ENCODE measurements at places on chromosomes 1 and 21.

DNA sequence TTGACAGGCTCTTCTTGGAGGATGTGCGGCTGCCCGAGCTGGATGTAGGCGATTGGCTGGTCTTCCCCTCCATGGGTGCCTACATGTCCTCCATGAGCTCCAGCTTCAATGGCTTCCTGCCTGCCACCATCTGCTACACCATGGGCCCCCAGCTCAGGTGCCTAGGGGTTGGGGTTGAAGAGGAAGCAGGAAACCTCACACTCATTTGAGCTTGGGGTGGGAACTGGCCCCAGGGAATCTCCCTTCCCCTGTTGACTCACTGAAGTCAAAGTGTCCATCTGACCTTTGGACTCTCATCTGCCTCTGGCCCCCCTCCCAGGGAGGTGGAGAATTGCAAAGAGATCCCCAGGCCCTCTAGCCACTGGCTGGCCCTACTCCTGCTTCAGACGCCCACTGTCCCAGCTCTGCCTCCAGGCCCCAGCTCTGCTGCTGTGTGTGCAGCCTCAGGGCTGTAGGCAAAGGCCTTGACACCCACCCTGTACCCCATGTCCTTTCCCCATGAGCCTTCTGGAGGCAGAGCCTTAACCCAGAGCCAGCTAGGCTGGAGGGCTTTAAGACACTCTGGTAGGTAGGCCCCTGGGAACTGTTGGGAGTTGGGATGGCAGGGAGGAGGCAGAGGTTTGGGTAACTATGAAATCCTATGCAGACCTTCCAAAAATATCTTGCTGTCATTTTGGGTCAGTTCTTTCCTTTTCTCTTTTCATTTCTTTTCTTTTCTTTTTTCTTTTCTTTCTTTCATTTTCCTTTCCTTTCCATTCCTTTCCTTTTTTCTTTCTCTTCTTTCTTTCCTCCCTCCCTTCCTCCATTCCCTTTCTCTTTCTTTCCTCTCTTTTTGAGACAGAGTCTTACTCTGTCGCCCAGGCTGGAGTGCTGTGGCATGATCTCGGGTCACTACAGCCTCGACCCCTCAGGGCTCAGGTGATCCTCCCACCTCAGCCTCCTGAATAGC, 66.9 kb upstream of the TINAGL1 start:
- no peak for DNase-seq

DNA sequence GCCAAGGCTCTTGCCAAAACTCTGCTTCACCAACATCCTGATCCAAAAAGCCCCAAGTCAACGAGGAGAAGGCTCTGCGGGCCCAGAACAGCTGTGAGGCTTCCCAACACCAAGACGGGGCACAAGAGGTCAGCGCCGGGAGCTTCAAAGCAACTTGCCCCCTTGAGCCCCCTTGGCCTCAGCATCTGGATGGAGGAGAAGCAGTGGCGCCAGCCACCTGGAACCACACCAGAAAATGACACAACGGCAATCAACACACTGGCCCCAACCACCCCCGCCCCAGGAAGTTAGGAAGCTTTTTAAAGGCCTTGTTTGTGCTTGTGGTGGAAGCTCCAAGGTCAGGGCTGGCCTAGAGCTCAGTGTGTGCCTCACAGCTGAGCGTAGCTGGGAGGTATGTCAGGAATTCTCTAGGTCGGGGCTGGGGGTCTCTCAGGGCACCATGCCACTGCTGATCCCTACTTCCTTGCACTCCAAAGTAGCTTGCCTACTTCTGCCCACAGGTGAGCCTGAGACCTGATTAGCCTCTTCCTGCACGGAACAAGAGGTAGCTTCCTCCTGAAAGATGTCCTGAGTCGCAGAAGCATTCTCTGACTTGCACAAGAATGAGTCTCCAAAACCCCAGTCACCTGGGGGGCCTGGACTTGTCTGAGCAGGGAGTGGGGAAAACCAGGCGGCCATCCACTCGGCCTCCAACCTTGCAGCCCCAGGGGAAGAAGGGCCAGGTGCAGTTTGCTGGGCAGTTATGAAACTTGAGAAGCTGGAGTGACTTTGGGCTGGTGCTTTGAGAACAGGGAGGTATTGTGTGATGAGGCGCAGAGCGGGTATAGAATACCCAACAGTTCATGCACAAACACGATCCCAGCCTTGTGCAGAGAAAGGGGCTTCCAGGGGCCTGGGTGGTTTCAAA, 9.7 kb upstream of the SRP9 start:
- no peak for DNase-seq

DNA sequence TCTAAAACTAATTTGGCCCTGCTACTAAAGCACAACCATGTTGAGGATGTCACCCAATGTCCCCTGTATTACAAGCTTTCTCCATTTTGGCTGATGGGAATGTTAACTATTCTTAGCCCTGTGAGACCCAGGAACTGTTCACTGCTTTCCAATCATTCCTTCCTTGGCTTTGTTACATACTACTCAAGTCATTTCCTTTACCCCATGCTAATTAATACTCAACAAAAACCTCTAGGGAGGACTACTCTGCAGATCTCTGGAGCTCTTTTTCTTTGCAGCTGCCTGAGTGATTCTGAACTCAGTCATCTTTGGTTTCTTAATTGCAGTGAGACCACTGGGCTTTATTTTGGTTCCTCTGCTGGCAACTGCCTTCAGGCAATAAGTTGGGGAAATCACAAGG, 23.3 kb upstream of the RPE65 start:
- DNase-seq: no peak

DNA sequence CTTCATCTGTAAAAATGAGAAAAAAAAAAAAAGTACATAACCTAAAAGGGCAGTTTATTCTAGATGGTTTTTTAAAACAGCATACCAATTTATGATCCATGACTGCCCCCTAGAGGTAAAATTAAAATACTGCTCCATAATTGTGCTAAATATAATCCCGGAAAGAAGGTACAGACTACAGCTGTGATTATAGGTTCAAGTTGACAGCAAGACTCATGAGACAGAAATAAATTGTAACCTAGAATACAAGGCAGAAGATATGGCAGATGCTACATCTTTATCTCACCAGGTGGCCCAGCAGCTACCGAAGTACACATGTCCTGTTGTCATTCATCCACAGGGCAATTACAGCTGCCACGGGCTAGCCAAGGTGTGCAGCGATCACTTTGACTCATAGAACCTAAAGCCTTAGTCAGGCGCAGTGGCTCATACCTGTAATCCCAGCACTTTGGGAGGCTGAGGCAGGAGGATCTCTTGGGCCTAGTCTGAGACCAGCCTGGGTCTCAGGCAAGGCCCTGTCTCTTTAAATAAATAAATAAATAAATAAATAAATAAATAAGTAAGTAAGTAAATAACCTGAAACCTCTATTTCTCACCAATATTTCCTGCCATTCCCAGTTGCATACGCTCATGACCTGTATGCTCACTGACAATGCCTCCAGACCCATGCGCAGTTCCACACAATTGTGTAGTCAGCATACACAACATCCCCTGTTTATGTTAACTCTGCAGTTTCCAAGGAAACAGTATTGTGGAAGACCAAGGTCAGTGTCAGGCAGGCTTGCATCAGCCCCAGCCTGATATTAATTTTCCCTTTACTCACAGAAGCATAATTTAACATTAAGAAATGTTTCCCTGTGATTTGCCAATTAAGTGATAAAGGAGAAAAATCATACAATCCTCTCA, 18.3 kb upstream of the PPIE start:
- no peak for DNase-seq

- DNase-seq: no peak
Measured at GRCh38 chr1:219626865-219627264, 14.0 kb upstream of the ZC3H11B start.

DNA sequence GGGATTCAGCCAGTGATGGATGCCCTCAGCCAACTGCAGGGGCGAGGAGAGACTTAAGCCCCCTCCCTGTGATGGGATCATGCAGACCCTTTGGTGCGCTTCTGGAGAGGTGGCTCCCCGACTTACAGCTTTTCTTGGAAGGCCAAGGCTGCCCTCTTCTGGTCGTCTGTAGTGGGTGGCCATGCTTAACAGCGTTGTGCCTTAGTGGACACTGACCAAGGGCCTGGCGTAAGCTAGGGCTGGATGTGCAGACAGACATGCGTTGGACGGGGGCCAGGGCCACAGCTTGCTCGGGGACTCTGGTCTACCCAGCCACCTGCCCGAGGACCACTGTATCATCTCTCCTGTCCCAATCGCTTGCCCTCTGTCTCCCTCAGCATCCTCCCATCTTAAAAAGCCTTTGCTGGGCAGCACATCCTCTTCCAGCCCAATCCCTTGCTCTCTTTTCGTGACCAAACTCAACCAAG, 5.5 kb downstream of the AZIN2 start:
- peak; percentile 98 for DNase-seq

DNA sequence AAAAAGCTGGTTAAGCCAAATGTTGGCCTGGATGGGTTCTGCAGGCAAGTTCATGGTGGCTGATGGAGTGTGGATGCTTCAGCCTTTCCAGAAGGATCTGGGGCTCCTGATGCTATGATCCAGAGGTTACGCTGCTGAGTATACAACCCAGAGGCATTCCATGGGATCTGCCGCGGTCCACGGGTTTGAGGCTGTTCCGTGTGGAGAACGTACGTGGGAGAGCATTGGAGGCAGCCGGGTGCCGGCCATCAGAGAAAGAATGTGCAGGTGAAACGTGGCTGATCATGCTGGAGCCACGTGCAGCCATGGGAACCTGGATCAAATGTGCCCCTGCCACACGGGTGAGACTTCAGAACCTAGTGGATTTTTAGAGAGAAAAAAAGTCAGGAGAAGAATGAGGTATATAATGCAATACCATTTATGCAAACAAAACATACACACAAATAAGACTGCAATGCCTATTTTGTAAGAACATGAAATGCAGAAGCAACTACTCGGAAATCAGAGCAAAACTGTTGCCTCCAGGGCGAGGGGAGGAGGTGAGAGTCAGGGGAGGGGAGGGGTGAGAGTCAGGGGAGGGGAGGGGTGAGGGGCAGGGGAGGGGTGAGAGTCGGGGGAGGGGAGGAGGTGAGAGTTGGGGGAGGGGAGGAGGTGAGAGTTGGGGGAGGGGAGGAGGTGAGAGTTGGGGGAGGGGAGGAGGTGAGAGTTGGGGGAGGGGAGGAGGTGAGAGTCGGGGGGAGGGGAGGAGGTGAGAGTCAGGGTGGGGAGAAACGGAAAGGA, 116.5 kb upstream of the C1orf174 start:
- no peak for DNase-seq

- no peak for DNase-seq
Measured at GRCh38 chr1:74427681-74428080, 84.7 kb downstream of the LRRC53 start.

DNA sequence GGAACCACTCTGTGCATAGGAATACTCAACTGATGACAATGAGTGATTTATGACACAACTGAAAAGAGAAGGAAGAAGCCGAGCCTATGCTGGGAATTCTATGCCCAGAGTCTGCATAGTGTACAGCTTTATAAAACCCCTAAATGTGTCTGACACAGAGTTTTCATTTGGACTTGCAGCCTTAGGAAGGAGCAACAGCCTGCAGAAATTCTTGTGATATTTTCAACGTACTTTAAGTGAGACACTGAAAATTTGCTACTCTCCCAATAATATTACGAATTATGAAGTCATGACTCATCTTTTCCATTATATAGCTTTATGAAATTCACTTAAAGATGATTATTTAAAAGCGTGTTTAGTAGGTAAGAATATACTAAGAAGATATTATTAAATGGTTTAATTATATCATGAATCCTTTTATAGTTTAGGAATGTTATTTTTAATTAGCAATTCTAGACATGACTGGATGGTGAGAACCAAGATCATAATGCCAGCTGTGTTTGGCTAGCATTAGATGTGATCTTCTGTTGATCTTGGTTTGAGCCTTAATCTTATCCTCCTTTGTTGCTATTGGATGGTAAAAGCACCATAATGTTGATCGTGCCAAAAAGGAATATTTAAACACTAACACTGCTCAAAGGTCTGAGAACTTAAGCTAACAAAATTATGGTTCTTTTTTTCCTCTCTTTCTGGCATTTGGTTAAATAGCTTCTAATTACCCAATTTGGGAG, 785.1 kb upstream of the ADGRL4 start:
- DNase-seq: no peak

GRCh38 chr1:200877839-200878551, 5.2 kb downstream of the GPR25 start:
- no peak for DNase-seq

GRCh38 chr1:1058921-1059493, 15.1 kb downstream of the RNF223 start:
- DNase-seq: no peak

GRCh38 chr1:7871136-7871535, 18.3 kb upstream of the UTS2 start:
- no peak for DNase-seq

- no peak for DNase-seq
Measured at GRCh38 chr1:200272481-200273068, 137.3 kb downstream of the ZNF281 start.

GRCh38 chr1:161705537-161705936, 1.5 kb upstream of the FCRLA start:
- DNase-seq: no peak

- DNase-seq: no peak
Measured at GRCh38 chr1:18796950-18797349, 62.5 kb downstream of the TAS1R2 start.

DNA sequence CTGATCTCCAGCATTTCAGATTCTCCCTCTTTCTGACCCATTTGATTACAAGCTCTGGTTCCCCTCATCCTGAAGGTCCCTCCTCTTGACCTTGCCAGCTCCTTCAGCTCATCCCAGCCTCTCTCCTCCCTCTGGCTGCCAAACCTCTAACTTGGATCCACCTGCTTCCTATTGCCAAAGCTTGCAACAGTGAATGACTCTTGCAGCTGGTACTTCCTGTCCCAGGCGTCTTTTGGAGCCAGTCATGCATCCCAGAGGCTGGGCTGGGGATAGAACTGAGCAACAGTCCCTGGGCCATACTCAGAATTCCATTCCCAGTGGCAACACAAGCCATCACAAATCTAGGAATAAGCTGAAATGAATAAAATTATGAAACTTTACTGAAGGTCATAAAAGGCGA, 27.7 kb upstream of the SPOCD1 start:
- no peak for DNase-seq

DNA sequence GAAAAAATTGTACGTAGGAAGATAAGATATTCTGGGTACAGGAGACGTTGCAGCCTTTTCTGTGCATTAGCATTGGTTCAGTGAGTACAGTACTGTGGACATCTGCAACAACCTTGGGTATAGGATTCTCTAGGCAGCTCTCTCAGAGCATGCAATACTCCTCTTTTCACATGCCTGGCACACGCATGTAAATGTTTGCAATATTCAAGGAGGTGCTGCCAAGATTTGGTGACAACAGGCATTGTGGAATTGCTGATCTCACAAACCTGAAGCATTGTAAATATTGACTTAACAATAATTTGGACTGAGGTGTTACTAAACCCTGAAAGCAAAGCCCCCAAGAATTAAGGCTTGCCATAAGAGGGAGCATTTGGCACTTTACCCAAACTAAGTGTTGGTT, 126.8 kb downstream of the GRIK1 start:
- DNase-seq: no peak

- no peak for DNase-seq
Measured at GRCh38 chr1:25774921-25775771, 24.8 kb upstream of the SELENON start.

- DNase-seq: no peak
Measured at GRCh38 chr21:36127250-36127904, 7.5 kb upstream of the CBR3 start.

Data from substantia nigra (tissue), 51 donors.